Activated T-cell treated with anti-CD3 and anti-CD28 coated beads, Interleukin-2, amount 50 U/mL, for 72 hours (primary cell): ENCODE measurements at places on chromosomes 1 and 21. TPM values are rescaled to one million over a fixed set of nuclear protein-coding genes. Genes with fewer than 3 reads are reported as not detected.

SH2D2A gene
- total RNA-seq: 246 TPM

DDAH1 gene
- 0.38 TPM for total RNA-seq

IGFN1 gene
- 0.02 TPM for total RNA-seq

KIRREL1 gene
- not detected for total RNA-seq

LRRIQ3 gene
- total RNA-seq: 0.82 TPM

FAM151A gene
- not detected for total RNA-seq

SPRR2B gene
- total RNA-seq: not detected

FLG2 gene
- total RNA-seq: not detected

GABRD gene
- total RNA-seq: not detected

MIXL1 gene
- not detected for total RNA-seq

ARID1A gene
- 95.1 TPM for total RNA-seq

TGFB2 gene
- total RNA-seq: not detected
